ENCODE measurements at places on chromosomes 3 and 15.

DNA sequence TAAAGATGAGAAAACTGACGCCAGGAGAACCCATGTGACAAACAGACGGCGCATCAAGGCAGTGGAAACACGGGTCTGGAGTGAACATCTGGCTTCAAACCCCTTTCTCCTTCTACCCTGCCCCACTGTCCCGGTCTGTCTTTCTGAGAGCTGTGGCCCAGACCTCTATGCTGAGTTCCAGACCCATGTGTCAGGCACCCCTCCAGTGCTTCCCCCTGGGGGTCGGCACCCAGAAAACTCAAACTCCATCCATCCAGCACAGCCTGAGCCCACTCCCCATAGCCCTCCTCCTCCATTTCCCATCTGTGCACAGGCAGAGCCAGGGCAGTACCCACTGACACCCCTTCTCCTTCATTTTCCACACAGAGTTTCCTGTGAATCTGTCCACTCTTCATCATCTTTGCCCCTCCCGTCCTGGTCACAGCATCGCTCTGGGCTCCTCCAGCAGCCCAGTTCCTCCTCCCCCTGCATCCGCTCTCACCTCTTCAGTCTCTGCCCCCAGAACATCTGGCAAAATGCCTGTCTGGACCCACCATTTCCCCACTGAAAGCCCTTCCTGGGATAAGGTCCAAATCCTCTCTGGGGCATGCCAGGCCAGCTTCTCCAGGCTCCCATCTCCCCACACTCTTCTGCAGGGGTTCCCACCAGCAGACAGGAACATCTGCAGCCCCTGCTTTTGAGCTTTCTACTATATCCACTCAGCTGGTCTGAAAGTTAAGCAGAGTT lies 2.9 kb downstream of the FAM240A start:
- DNase-seq, result no peak

- DNase-seq, result no peak
Observed at GRCh38 chr3:9062570-9062969, 99.3 kb upstream of the RAD18 start.

- DNase-seq, result peak; percentile 60
Observed at GRCh38 chr3:165523801-165524200, 313.4 kb downstream of the BCHE start.

DNA sequence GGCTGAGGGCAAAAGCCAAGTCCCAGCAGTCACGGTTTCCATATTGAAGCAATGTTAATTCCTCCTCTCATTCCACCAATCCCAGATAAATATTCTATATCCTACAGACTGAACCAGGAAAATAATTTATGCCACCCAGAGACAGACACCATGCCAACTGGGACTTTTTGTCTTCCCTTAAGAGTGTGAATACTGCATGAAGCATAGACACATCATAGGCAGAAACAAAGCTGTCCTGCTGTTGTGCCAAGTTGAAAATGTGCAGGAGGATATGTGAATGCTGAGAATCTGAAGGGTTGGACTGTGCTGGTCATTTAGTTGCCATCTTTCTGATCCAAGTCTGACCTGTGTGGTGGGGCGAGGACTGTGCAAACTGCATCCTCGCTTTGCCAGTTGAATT lies 37.7 kb downstream of the RFTN1 start:
- DNase-seq, result no peak

DNA sequence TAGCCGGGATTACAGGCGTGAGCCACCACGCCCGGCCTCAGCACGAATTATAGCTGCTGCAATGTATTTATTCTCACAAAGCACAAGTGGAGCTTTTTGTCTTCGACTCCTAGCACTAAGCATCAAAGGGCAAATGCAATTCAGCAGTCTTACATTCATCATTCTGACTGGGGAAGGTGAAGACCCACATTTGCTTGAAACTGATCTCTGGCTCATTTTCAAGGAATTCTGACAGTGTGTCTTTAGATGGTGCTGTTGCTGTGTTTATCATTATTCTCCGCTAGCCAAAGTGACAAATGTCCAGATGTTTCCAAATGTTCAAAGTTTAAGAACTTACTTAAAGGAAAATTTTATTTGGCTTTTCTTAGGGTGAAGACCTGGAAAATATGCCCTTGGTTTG lies 55.9 kb downstream of the SGO1 start:
- DNase-seq, result no peak

- DNase-seq, result no peak
Observed at GRCh38 chr3:14304101-14305045, 98.0 kb upstream of the SLC6A6 start.

GRCh38 chr3:69986419-69986818 lies 13.1 kb upstream of the SAMMSON start:
- no peak for DNase-seq

DNA sequence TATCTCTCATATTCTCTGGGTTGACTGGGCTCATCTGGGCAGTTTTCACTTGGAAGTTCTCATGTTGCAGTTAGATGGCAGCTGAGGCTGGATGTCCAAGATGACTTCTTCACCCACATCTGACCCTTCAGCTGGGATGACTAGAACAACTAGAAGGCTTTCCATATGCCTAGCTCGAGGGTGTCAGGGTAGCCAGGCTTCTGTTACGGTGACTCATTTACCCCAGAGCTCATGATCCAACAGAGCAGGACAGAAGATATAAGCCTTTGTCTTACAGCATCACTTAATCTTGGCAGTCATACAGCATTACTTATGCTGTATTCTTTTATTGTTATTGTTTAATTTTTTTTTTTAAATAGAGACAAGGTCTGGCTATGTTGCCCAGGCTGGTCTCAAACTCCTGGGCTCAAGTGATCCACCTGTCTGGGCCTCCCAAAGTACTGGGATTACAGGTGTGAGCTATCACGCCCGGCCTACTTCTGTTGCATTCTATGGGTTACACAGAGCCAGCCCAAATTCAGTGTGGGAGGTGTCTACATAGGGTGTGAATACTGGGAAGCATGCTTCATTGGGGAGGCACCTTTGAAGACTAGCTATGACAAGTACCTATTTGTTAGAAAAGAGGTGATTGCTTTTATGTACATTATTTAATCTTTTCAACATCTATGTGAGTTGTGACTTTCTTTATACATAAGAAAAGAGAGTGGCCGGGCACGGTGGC lies 10.7 kb downstream of the HMCES start:
- DNase-seq, result peak; percentile 77

- DNase-seq, result no peak
Observed at GRCh38 chr15:70995383-70995970, 102.9 kb downstream of the LRRC49 start.

GRCh38 chr3:14608298-14608697 lies 43.3 kb upstream of the CCDC174 start:
- DNase-seq, result no peak

DNA sequence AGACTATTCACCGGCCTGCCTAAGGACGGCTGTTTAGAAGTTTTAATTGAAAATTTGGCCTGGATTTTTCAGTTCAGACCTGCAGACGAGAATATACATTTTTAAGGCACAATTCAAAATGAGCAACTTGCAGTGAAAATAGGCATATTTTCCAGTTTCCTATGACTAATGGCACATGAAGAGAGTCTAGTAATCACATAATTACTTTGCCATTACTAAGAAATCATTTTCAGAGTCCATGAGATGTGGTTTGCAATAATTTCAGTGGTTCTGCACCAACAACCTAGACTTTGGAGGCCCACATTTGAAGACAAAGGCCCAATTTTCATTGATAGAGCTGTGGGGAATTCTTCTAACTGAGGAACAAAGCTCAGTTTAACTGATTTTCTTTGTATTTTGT lies 205.3 kb downstream of the SOX2 start:
- DNase-seq, result no peak

GRCh38 chr3:58868097-58868779 lies 181.6 kb downstream of the CFAP20DC start:
- no peak for DNase-seq

GRCh38 chr3:55161231-55161630 lies 233.4 kb upstream of the LRTM1 start:
- DNase-seq, result no peak

DNA sequence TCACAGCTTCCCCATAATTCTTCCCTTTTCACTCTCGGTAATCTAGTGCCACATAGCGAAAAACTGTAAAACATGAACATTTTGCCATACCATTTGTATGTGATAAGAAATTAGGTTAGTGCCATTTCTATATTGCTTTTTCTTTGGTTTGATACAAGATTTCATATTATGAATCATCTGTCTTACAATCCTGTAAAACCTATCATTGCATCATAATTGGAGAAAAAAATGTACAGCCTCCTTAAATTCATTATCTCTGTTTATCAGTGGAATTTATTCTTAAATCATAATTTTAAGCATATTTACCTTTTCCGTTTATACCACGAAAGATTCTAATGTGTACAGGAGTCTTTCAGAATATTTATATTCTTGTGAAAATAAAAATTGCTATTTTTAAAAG lies 23.8 kb downstream of the SEC62 start:
- DNase-seq, result no peak

GRCh38 chr3:149401926-149402310 lies 24.5 kb upstream of the TM4SF1 start:
- no peak for DNase-seq

- DNase-seq, result no peak
Observed at GRCh38 chr3:186002884-186003472, 65.2 kb upstream of the TRA2B start.

DNA sequence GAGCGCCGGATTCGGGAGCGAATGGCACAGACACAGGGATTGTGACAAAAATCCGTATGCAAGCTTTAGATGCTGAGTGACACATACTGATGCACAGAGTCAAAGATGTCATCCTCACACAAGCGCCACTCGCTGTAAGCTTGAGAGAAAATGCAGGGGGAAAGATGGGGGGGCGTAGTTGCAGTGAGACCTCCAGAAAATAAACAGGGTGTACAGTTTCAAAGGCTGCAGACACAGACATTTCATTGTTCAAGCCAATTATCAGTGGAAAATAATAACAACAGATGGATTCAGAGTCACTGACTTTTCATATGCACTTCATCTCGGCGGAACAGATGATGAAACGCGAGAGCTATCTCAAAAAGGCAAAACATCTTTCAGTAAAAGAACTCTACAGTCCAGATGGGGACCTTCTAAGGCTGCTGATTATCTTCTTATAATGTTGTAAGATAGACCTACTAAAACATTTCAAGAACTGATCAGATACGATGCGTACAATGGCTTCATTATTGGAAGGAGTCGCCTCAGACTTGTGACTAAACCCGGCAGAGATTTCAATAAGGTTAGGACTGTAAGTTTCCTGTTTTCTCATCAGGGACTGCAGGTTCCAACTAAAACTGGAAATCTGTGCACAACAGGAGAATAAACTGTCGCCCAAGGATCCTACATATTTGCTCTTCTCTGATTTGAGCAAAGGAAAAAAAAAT lies 275.4 kb downstream of the FOXP1 start:
- DNase-seq, result no peak

DNA sequence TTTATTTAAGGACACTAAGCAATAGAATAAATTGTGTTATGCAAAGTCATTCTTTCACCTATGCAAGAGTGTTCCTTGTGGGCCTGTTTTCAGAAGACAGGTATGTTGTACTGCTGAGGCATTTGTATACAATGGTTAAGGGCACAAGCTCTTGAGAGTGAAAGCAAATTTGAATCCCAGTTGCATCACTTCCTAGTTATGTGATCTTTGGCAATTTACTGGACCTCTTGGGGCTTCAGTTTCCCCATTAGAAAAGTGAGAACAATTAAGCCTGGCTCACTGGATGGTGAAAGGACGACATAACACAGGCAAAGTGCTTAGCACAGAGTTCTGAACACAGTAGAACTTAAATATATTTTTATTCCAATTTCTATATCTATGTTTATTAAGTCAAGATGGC lies 117.4 kb downstream of the EFHB start:
- DNase-seq, result no peak

DNA sequence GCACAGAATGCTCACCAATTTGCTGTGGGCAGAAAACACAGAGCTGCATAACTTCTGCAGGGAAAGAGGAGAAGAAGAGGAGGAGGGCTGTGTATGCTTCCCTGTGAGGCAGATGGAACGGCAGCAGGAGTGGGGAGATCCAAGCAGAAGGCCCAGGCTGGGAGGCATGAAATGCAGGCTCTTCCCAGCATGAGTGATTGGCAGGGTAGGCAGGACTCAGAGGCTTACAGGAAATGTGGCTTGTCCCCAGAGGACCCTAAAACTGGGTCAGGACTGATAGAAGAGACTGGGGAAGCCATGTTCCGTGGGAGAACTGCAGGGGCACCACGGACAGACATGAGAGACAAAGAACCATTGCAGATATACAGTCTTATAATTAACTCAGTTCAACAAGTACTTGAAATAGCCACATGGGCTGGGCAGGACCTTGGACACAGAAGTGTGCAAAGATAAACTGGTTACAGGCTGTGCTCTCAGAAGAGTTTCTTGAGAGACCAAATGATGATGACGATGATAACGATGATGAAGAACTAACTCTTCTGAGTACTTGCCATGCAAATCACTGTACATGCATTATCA lies 286.9 kb downstream of the EPHB1 start:
- no peak for DNase-seq

GRCh38 chr3:197700095-197700494 lies 36.6 kb downstream of the RUBCN start:
- peak; percentile 34 for DNase-seq

DNA sequence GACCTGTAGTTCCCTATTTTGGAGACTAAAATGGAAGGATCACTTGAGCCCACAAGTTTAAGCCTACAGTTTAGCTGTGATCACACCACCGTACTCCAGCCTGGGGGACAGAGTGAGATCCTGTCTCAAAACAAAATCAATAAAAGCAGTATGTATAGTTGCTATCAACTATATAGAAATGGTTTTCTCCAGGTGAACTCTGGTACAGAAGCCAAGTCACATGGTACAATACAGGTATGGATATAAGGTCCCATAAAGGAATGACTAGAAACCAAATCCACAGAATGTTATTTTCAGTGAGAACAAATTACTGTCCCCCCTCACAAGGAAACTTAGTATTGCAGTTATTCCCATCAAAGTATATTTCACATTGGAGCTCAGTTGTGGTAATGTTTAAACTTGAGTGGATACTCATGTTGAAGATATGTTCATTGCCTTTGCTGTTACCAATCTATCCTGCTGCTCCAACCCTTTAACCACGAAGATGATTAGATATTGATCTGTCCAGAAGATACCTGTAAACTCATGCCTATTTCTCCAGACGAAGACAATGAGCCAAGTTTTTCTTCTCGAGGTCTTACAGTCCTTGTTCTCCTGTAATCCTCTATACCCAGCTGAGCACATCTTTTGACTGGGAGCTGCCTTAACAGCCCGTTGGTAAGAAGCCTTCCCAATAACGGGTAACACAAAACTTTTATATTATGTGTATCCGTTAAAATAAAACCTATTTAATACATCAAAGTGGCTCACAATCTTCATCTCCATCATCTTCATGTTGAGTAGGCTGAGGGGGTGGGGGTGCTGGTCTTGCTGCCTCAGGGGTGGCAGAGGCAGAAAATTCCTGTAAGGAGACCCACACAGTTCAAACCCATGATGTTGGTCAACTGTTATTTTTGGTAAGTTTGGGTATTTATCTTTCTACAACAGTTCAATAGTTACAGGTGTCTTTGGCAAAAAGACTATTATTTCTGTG lies 24.6 kb downstream of the TRA2B start:
- DNase-seq, result no peak

GRCh38 chr3:71885006-71885405 lies 100.1 kb upstream of the PROK2 start:
- no peak for DNase-seq

GRCh38 chr3:112013784-112014143 lies 15.0 kb downstream of the TAGLN3 start:
- DNase-seq, result no peak
